ENCODE measurements at places on chromosomes 7 and 10. TPM values are rescaled to one million over a fixed set of nuclear protein-coding genes. Genes with fewer than 3 reads are reported as not detected.

Gene GNGT1
- total RNA-seq: not detected

Gene HMX2
- total RNA-seq: not detected

Gene NKX2-3
- total RNA-seq: 0.07 TPM

Gene HABP2
- 0.07 TPM for total RNA-seq

Gene OIT3
- not detected for total RNA-seq

Gene PURB
- 13.0 TPM for total RNA-seq

Gene ANKRD61
- 0.53 TPM for total RNA-seq

Gene VSTM2A
- total RNA-seq: not detected

Gene PNLIPRP1
- total RNA-seq: not detected

Gene ADRA2A
- total RNA-seq: 0.14 TPM

Gene MYO3A
- not detected for total RNA-seq

Gene ARHGEF5
- total RNA-seq: 2.1 TPM

Gene AGAP6
- 8.5 TPM for total RNA-seq

Gene EPO
- total RNA-seq: not detected

Gene WAPL
- 15.9 TPM for total RNA-seq

Gene C10orf71
- total RNA-seq: not detected

Gene RBP4
- 10.4 TPM for total RNA-seq

Gene PANK1
- total RNA-seq: 6.4 TPM

Gene HOXA2
- 0.97 TPM for total RNA-seq

Gene MLXIPL
- 1.4 TPM for total RNA-seq

Gene PRTFDC1
- total RNA-seq: 18.4 TPM

Gene NKX1-2
- 0.06 TPM for total RNA-seq

Gene ESYT2
- total RNA-seq: 90.8 TPM

Gene FAM20C
- total RNA-seq: 43.9 TPM

Gene FAM25C
- total RNA-seq: not detected

Gene PPP1R17
- total RNA-seq: not detected

Gene ITIH5
- total RNA-seq: 0.12 TPM

Gene AMPH
- total RNA-seq: not detected

Gene PLXDC2
- total RNA-seq: 0.06 TPM

Gene IQUB
- total RNA-seq: 0.12 TPM

Gene INMT
- not detected for total RNA-seq

Gene CNPY1
- total RNA-seq: not detected

Gene DKK1
- 445 TPM for total RNA-seq

Gene SPDYE11
- not detected for total RNA-seq

Gene FEZF1
- not detected for total RNA-seq

Gene CPN1
- 0.20 TPM for total RNA-seq

Gene CNTNAP2
- total RNA-seq: not detected

Gene CALML3
- not detected for total RNA-seq

Gene AFAP1L2
- total RNA-seq: 29.4 TPM

Gene PHF14
- total RNA-seq: 22.6 TPM

Gene FAM107B
- 137 TPM for total RNA-seq

Gene MKI67
- total RNA-seq: 58.9 TPM

Data from A549 treated with GW870086 at 1 μM for 4 hours (cell line).